ENCODE measurements at places on chromosomes 2 and 18. TPM values are rescaled to one million over a fixed set of nuclear protein-coding genes. Genes with fewer than 3 reads are reported as not detected.
A peak's percentile ranks its signal among the peaks of the same experiment; 100 is the strongest.

- peaks cover 62% of the 10 kb centered on the region for H3K27me3 ChIP-seq
- H3K36me3 ChIP-seq = no peaks in the 10 kb centered on the region
- no peak overlapping the region for H3K27ac ChIP-seq
- DNase-seq = peak; percentile 22
- H3K4me1 ChIP-seq = peaks cover under 1% of the 10 kb centered on the region
- H3K4me3 ChIP-seq = peak overlapping the region; percentile 50
These were observed 588 bp upstream of the FOXI3 start for GRCh38 chr2:88452980-88453582.

The SLC9A4 gene
- polyA plus RNA-seq = 0.29 TPM

DNA sequence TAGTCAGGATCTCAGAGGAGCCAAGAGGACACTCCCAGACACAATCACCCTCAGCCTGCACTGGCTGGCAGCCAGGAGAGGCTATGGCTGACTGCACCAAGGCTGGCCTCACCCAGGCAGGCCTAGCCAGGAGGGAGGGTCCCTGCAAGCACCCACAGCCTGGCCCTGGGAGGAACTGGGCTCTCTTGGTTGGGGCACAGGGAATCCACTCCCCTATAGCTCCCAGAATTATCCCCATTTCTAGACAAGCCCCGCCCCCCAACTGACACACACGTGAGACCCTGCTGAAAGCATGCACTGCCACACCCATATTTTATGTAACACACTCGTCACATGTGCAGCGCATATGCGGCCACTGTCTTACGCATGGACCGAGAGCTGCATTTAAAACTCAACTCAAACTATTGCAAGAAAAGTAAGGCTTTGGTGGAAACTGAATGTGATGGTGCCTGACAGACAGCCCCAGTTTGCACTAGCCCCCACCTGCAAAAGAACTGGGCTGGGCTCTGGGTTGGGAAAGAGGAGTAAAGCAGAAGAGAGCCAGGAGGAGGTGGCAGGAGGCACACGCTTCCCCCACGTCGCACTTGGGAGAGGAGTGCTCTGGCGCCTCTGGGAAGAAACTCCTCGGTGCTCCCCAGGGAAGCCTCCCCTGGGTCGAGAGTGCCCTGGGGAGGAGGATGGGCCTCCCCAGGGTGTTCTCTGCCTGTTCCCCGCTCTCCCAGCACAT is 28.9 kb upstream of the ARHGEF4 start:
- no peak overlapping the region for H3K4me3 ChIP-seq
- no peak for DNase-seq
- no peaks in the 10 kb centered on the region for H3K4me1 ChIP-seq
- H3K27me3 ChIP-seq = no peaks in the 10 kb centered on the region
- H3K36me3 ChIP-seq = no peaks in the 10 kb centered on the region

GRCh38 chr2:231640641-231641111 is 48.0 kb downstream of the TEX44 start:
- H3K4me3 ChIP-seq = no peak overlapping the region
- no peaks in the 10 kb centered on the region for H3K27me3 ChIP-seq
- H3K36me3 ChIP-seq = no peaks in the 10 kb centered on the region
- H3K4me1 ChIP-seq = peaks cover 30% of the 10 kb centered on the region
- no peak for DNase-seq

GRCh38 chr18:10928772-10929373 is 220.5 kb downstream of the PIEZO2 start:
- no peaks in the 10 kb centered on the region for H3K27me3 ChIP-seq
- DNase-seq = peak; percentile 29
- H3K27ac ChIP-seq = no peak overlapping the region
- no peaks in the 10 kb centered on the region for H3K36me3 ChIP-seq
- H3K4me1 ChIP-seq = no peaks in the 10 kb centered on the region
- H3K4me3 ChIP-seq = no peak overlapping the region

GRCh38 chr18:39751161-39751560 is 2185.6 kb upstream of the CELF4 start:
- H3K27ac ChIP-seq = no peak overlapping the region
- H3K27me3 ChIP-seq = no peaks in the 10 kb centered on the region
- H3K4me1 ChIP-seq = no peaks in the 10 kb centered on the region
- H3K36me3 ChIP-seq = no peaks in the 10 kb centered on the region
- H3K4me3 ChIP-seq = no peak overlapping the region
- DNase-seq = peak; percentile 66

DNA sequence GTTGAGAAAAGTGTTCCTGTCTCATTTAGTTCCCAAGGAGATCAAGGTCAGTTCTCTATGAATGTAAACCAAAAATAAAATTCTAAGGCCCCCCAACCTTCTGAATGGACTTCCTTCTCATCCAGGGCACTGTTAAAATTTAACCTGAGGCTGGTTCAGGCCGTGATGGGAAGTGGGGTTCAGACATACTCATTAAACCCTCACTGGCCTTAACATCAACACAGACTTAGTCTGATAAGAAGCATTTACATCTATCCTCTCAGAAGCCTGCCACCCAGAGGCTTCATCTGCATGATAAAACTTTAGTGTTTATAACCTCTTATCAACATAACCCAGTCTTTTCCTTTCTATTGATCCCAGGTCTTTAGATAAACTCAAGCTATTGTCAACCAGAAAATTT is 22.4 kb downstream of the ITSN2 start:
- H3K27me3 ChIP-seq = no peaks in the 10 kb centered on the region
- no peaks in the 10 kb centered on the region for H3K4me1 ChIP-seq
- no peaks in the 10 kb centered on the region for H3K36me3 ChIP-seq
- H3K4me3 ChIP-seq = no peak overlapping the region
- no peak for DNase-seq

- H3K4me3 ChIP-seq = no peak overlapping the region
- DNase-seq = peak; percentile 79
- H3K36me3 ChIP-seq = no peaks in the 10 kb centered on the region
- no peaks in the 10 kb centered on the region for H3K27me3 ChIP-seq
- no peak overlapping the region for H3K27ac ChIP-seq
- peaks cover 6% of the 10 kb centered on the region for H3K4me1 ChIP-seq
These were observed 189.5 kb downstream of the TFCP2L1 start for GRCh38 chr2:121095257-121096080.

The GNLY gene
- not detected for polyA plus RNA-seq

- peaks cover 32% of the 10 kb centered on the region for H3K27me3 ChIP-seq
- DNase-seq = no peak
- H3K36me3 ChIP-seq = no peaks in the 10 kb centered on the region
- H3K27ac ChIP-seq = no peak overlapping the region
These were observed 5.3 kb downstream of the MLPH start for GRCh38 chr2:237492137-237492890.

The NTSR2 gene
- polyA plus RNA-seq = not detected

DNA sequence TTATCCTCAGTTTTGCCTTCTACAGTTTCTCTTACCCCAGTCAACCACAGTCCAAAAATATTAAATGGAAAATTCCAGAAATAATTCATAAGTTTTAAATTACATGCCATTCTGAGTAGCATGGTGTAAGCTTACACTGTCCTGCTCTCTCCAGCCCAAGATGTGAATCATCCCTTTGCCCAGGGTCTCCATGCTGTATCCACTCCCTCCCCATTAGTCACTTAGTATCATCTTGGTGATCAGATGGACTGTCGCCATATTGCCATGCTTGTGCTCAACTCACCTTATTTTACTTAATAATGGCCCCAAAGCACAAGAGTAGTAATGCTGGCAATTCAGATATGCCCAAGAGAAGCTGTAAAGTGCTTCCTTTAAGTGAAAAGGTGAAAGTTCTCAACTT is 18.5 kb upstream of the CCNT2 start:
- DNase-seq = no peak
- no peak overlapping the region for H3K4me3 ChIP-seq
- peaks cover 6% of the 10 kb centered on the region for H3K4me1 ChIP-seq
- H3K27ac ChIP-seq = no peak overlapping the region
- no peaks in the 10 kb centered on the region for H3K36me3 ChIP-seq
- no peaks in the 10 kb centered on the region for H3K27me3 ChIP-seq

GRCh38 chr2:214604861-214605260 is 194.0 kb downstream of the VWC2L start:
- no peak overlapping the region for H3K27ac ChIP-seq
- no peak for DNase-seq
- H3K4me3 ChIP-seq = no peak overlapping the region

DNA sequence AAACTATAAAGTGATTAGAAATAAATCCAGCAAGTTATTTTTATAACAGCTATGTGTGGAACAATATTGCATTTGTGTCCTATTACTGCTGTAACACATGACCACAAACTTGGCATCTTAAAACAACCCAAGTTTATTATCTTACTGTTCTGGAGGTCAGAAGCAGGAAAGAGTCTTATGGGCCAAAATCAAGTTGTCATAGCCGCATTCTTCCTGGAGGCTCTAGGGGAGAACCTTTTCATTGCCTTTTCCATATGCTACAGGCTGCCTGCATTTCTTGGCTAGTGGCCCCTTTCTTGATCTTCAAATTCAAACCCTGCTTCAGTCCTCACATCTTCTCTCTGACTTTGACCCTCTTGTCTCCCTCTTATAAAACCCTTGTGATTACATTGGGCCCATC is 27.0 kb upstream of the HNRNPLL start:
- DNase-seq = peak; percentile 20
- no peaks in the 10 kb centered on the region for H3K36me3 ChIP-seq
- no peak overlapping the region for H3K4me3 ChIP-seq
- H3K27me3 ChIP-seq = no peaks in the 10 kb centered on the region
- peaks cover 4% of the 10 kb centered on the region for H3K4me1 ChIP-seq
- no peak overlapping the region for H3K27ac ChIP-seq

DNA sequence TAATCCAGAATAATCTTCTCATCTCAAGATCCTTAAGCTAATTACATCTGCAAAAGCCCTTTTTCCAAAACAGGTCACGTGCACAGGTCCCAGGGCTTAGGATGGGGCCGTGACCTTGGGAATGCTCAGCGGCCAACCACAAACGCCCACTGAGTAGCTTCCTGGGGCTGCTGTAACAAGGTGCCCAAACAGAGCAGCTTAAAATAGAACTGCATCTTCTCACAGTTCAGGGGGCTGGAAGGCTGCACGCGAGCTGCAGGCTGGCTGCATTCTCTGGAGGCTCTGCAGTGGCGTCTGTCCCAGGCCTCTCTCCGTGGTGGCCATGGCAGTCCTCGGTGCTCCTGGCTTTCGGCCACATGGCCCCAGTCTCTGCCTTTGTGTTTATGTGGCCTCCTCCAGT is 31.9 kb downstream of the ADI1 start:
- DNase-seq = no peak
- no peaks in the 10 kb centered on the region for H3K27me3 ChIP-seq
- H3K36me3 ChIP-seq = no peaks in the 10 kb centered on the region
- no peak overlapping the region for H3K4me3 ChIP-seq
- H3K4me1 ChIP-seq = peaks cover 3% of the 10 kb centered on the region

GRCh38 chr2:35410431-35411061 is 945.0 kb upstream of the CRIM1 start:
- H3K27me3 ChIP-seq = no peaks in the 10 kb centered on the region
- H3K36me3 ChIP-seq = no peaks in the 10 kb centered on the region
- DNase-seq = peak; percentile 72
